Non-pigmented ciliary epithelial cell (primary cell): ENCODE measurements at places on chromosomes 11 and 22.

DNA sequence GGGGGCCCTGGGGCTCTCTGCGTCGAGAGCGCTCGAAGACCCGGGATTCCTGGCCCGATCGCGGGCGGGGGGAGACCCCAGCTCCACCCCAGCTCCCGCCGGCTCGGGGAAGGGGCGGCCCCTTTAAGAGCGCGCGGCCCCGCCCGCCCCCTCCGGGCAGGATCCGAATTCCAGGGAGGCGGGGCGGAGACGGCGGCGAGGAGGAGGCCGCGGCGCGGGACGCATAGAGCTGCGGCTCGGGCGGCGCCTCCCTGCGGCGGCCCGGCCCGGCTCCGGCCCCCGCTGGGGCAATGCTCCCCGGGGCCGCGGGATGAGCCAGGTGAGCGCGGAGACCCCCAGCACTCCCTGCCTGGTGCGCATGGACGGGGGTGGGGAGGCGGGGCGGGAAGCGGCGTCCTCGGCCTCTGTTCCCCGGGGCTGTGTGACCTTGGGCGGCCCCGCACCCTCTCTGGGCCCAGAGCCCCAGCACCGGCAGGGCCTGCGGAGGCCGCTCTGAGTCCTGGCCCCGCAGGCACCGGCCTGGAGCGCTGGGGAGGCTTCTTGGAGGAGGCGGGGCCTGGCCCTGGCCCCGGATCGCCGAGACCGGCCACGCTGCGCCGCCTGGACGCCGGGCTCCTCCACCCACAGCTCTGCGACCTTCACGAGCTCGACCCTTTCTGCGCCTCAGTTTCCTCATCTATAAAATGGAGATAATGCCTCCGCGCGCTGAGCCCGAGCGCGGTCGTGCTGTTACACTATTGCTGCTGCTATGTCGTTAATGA, 565 bp downstream of the GAS2L1 start:
- DNase-seq: no peak

GRCh38 chr11:19294444-19294843, 53.7 kb upstream of the E2F8 start:
- DNase-seq: no peak

GRCh38 chr11:19968860-19969259, 191.4 kb downstream of the DBX1 start:
- DNase-seq: no peak

- DNase-seq: no peak
These were observed 115.5 kb downstream of the MSANTD4 start for GRCh38 chr11:105906517-105906916.

DNA sequence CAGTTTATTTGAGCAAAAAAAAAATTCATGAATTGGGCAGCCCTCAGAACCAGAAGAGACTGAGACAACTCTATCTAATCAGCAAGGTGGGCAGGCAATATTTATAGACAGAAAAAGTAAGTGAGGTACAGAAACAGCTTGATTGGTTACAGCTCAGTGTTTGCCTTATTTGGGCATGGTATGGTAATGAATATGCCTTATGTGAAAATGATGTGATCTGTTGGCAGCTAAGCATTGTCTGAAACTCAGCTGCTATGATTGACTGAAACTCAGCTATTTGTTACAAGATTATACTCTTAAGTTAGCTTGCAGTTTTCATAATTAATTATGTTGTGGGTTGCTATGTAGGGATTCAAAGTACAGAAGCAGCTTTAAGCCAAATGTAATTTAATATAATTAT, 127.6 kb downstream of the CNTN5 start:
- DNase-seq: no peak

GRCh38 chr11:123307276-123307675, 112.2 kb upstream of the CLMP start:
- DNase-seq: no peak

GRCh38 chr11:120499088-120499487, 12.5 kb upstream of the GRIK4 start:
- no peak for DNase-seq

DNA sequence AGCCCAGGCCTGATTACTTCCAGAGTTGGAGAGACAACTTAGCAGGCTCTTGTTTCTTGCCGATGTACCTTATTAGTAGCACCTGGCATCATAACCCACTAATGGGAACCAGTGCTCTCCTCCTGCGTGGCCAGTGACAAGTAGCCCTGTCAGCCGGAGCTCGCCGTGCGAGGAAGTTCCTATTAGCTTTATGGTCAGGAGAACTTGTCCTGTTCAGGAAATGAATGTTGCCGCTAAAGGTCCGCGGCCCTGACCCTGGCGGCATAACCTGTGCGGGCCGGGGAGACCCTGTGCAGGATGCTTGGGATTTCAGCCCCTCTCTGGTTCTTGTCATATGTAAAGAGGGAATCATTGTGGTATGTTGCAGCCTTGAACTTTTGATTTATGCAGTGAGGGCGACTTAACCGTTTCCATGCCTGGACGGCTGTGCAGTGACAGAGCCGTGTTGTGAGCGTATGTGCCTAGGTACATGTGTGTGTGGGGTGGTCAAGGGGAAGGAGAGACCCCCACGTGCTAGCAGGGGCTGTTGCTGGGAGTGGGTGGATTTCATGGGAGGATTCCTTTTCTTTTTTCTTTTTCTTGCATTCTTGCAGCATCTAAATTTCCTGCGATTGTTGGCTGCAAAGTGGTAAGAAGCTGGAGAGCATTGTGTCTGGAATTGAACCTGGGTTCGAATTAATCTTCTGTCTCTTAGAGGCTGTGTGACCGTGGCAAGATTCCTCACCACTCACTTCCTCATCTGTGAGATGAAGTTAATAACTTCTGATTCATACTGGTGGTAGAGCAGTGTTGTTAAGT, 15.2 kb downstream of the ZBTB16 start:
- no peak for DNase-seq

DNA sequence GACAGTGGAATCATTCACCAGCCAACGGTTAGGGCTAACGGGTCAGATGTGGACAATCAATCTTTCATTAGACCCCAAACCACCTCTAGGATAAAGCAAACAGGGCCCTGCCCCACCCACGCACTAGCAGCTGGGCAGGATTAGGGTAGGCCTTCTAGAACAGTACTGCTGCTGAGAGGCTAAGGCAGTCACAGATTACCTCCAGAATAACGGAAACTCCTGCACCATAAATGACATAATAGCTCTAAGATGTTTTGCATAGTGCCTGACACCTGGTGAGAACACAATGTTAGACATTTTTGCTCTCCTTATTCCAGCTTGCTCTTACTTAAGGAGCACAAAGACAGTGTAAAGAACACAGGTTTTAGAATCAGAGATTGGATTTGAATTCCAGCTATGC, 1.8 kb downstream of the SYTL2 start:
- no peak for DNase-seq
